Cerebellum (tissue), 4 donors: ENCODE measurements at places on chromosomes 5 and 9.

GRCh38 chr5:158922263-158922592 lies 177.5 kb downstream of the EBF1 start:
- no peak for DNase-seq

GRCh38 chr9:98997604-98998003 lies 53.9 kb downstream of the COL15A1 start:
- DNase-seq: no peak

DNA sequence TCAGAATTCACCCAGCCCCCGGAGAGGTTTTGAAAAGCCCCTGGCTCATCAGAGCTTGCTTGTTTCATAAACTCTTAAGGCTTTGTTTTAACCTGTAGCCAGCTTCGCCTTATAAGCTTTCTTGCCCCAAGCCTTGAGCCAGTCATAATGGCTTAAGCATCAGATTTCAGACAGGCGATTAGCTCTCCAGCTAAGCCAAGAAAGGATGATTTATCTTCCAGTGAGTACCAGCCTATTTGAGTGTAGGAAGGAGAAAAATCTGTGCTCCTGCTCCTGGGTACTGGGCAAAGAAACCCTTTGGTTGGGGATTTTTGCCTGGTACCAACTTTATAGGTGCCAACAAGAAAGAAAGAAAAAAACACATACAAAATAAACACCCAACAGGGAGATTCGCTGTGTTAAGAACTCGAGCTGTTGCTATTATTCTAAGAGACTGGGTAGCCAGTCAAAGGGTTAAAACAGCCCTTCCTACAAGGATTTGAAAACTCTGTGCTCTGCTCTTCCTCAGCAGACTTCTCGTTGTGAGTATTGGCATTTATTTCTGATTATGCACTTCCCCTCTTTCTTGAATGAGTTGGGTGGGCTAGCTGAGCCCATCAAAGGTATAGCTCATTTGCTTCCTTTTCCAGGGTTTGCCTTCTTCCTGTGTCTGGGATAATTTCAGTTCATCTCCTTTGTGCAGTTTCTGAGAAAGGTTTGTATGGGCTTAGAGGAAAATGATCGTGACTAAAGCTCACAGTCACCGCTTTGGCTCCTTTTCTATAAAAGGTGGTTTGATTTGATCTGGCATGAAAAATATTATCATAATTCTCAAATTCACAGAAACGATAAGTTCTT lies 157.2 kb upstream of the DMRT1 start:
- no peak for DNase-seq

- no peak for DNase-seq
Measured at GRCh38 chr9:123064716-123065115, 31.2 kb downstream of the GPR21 start.

DNA sequence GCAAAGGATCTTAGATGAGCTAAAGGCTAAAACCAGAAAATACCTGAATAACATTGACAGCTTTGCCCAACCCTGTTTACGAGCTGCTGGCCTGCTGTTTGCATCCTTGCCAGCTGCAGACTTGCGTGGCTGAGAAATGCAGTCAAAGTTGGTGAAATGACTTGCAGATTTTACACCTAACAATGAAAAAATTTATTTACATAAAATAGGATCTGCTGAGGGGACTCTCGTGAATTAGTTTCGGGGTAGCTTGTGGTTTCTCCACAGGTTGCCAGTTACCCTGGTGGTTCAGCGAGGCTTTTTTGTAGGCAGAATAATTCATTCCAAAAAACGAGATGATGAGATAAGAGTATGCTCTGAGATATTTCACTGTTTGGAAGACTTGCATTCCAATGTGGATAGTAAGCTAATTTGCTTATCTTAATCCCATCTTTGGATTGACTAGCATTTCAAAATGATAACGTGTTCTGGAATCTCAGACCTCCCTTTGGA lies 65.7 kb upstream of the FANCC start:
- DNase-seq: no peak
